ENCODE measurements at places on chromosomes 11 and 22.

- no peak for DNase-seq
Observed at GRCh38 chr11:37371346-37371970, 773.4 kb upstream of the RAG2 start.

GRCh38 chr11:87871056-87871455, 304.2 kb downstream of the RAB38 start:
- no peak for DNase-seq

DNA sequence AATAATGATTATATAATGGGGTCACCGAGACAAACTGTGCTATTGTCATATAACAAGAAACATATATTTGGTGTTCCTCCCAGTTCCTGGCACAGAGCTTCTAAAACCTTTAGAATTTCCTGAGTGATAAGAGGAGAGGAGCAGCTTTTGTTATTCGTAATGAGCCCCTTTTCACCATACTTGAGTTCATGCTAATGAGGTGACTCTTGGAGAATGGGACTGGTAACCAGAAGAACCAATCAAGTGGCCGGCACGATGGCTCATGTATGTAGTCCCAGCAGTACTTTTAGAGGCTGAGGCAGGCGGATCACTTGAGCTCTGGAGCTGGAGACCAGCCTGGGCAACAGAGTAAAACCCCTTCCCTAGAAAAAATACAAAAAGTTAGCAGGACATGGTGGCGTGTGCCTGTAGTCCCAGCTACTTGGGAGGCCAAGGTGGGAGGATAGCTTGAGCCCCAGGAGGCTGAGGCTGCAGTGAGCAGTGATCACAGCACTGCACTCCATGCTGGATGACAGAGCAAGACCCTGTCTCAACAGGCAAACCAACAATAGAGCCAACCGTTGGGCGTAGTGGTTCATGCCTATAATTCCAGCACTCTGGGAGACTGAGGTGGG, 62.7 kb upstream of the FTH1 start:
- no peak for DNase-seq

- DNase-seq, result no peak
Observed at GRCh38 chr22:30434843-30435242, 9.3 kb downstream of the MTFP1 start.

DNA sequence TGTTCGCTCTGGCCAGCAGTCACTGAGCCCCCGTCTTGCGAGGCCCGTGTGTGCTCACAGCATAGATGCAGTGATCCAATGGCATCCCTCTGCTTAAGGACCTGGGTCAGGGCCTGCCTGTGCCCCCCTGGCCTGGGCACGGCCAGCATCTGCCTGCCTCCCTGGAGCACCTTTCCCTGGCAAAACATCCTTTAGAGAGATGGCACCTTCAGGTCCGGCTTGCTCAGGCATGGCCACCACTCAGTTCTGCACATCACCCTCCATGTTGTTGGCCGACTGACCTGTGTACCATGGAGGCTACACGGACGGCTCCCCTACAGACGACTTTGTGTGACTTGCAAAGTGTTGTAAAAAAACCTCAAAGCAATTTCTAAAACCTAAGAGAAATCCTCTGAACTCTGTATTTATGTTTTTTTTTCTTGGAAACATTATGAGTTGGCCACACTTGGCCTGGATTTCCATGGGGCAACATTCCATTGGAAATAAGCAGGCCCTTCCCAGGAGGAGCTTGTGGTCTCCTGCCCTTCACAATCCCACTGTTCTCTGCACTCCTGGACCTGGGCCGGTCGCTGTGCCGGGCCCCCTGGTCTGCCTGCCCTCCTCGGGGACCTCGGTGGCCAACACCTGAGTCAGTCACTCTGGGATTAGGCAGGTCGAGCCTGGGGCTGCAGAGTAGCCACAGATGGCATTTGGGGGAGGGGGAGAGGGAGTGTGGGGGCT, 592.4 kb downstream of the TBC1D22A start:
- no peak for DNase-seq

GRCh38 chr22:28792491-28793383, 7.6 kb downstream of the XBP1 start:
- no peak for DNase-seq

DNA sequence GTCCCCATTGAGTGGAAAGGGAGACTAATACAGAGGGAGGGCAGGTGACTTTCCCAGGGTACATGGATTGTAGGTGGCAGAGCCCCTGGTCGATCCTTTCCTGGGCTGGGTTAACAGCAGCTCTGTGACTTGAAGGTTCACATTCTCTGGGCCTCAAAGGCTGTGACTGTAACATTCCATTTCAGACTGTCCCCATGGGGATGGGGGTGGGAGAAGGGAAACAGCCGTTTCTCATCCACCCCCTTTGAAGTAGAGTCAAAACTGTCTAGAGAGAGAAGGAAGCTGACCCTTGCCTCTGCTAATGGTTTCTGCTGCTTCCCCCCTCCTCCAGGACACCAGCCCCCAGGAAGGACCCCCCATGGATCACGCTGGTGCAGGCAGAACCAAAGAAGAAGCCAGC, 19.2 kb downstream of the MICALL1 start:
- DNase-seq, result no peak

GRCh38 chr11:33970984-33971466, 79.1 kb upstream of the LMO2 start:
- DNase-seq, result peak; percentile 64

DNA sequence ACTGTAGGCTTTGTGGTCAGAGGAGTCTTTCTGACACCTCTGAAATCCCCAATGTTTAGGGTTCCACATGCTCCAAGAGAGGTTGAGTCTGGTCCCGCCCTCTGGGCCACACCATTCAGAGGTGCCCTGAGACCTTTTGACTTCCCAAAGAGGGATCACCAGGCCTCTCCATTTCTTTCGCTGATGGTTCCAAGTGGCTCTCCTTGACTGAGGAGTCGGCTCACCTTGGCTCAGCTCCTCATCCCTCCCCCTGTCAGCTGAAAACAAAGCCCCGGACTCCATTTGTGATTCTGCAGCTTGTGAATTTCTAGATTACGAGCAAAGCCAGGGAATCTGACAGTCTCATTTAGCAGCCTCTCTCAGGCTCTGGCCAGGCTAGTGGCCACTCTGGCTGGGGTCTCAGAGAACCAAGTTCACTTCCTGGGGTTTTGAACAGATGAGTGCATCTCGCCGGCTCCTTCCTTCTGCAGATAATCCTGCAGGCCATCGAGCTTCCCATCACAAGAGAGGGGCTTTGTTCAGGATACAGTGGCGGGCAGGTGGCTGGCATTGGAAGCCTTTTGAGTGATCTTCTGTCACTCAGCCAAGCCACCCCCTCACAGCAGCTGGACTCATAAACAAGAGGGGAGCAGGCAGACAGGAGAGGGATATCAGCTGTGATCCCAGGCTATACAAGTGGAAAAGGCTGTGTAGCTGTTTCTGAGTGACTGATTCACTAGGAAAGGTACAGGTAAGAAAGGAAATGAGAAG, 102.9 kb downstream of the TRIM29 start:
- DNase-seq, result no peak

GRCh38 chr11:72679869-72680268, 5.6 kb upstream of the PDE2A start:
- no peak for DNase-seq

GRCh38 chr22:37443086-37443485, 15.8 kb upstream of the ELFN2 start:
- DNase-seq, result no peak

DNA sequence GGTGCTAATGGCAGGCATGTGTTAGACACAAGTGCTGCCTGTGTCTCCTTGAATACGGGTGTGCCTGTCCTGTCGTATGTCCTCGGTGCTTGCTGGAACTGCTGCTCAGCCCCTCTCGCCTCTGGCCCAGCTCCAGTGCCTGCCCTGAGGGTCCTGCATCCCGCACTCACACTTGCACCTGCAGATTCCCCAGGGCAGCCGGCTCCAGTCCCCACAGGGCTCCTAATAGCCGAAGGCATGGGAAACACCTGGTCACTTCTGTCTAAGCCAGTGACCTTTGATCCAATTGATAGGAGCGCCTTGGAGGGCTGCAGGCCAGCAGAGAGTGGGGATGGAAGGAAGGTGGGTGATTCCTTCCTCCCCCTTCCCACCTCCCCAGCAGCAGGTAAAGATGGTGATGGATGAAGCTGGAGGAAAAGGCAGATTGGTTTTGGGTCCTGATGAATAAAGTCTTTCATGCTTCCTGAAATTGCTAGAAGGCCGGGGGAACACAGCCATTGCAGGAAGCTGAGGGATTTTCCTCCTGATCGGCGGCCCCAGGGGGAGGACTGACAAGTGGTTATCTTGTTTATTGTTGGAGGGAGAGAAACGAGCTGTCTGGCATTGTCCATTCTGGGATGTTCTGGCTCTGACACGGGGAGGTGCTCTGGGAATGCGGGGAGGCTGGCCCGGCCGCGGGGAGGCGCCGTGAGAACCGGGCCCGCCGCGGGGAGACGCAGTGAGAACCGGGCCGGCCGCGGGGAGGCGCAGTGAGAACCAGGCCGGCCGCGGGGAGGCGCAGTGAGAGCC, 110.9 kb upstream of the B3GAT1 start:
- DNase-seq, result peak; percentile 38

DNA sequence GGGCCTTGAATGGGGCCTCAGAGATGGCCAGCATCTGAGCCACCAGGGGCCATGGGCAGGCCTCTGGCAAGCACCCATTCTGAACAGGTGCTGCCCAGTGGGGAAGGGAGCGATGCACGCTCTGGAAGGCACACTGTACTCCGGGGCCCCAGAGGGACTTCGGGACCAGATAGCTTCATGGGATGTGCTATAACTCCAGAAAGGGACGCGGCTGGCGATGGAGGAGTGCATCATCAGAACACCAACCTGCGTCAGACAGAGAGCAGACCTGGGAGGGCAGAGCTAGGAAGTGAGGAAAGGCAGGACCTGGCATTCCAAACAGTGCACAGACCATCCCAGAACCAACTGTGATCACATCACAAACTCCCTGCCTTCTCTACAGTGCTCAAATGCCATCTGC, 16.8 kb downstream of the DGCR2 start:
- no peak for DNase-seq

DNA sequence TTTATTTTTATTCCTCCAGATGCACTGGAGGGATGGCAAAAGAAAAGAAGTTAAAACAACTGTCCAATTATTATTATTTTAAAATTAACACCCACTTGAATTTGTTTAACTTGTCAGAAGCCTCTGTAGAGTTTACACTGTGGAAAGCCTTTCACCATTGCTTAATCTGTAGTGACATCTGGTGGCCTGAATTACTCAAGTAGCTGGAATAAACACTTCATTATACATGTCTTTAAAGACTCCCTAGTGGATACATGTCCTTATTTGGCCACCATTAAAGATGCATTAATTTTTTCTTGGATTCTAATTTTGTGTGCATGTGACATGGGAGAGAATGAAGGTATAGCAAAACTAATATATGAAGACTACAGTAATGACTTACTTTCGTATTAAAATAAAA, 1496.5 kb downstream of the FAM181B start:
- DNase-seq, result peak; percentile 25

GRCh38 chr11:11624204-11624603, 2.4 kb upstream of the GALNT18 start:
- DNase-seq, result no peak

GRCh38 chr11:67534070-67534679, 10.9 kb upstream of the CABP2 start:
- no peak for DNase-seq

GRCh38 chr11:76782531-76783293, 444 bp upstream of the TSKU start:
- DNase-seq, result peak; percentile 97

DNA sequence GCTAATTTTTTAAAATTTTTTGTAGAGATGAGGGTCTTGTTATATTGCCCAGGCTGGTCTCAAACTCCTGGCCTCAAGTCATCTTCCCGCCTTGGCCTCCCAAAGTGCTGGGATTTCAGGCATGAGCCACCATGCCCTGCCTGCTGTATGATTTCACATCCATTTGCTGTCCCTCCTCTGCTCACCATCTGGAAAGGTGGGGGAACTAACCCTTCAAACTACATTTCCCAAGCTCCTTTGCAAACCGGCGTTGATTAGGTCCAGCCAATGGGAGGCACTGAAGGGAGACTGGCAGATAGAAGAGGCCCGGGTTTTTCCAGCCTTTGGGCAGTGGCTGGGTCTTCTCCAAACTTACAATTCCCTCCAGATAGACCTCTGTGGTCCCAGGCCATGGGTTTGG, 19.3 kb downstream of the RFPL1 start:
- peak; percentile 86 for DNase-seq

- no peak for DNase-seq
Observed at GRCh38 chr11:70054004-70054403, 24.1 kb upstream of the ANO1 start.

DNA sequence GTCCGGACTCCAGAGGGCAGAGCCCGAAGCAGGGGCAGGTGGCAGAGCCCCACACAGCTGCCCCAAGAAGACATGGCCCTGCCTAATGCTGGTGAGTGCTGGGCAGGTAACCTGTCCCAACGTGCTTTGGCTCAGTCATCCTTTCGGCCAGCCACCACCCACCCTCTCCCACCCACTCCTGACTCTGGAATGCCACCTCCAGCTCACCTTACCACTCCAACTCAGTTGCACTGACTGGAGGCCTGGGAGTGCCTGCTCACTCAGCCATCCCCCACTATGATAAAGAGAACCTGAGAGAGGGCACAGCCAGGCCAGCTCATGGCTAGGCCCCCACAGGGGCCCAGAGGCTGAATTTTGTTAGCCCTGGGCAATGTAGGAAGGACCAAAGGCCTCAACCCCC, 53.8 kb upstream of the MPEG1 start:
- DNase-seq, result no peak

DNA sequence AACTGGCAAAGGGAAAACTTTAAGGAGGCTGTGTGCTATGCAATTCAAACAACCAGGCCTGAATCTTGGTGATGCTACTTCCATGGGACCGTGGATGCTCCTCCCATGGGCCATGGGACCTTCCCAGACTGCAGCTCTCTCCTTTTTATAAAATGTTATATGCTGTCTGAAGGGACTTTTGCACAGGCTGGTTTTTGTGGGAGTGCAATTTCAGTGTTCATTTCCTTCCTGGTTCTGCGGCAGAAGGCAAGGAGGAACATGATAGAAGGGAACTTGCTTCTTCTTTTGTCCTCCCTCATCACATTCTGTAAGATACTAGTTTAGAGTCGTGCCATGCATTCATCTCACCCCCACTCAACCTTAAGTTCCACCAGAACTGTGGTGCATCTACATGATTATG, 68.9 kb downstream of the C11orf58 start:
- DNase-seq, result no peak

DNA sequence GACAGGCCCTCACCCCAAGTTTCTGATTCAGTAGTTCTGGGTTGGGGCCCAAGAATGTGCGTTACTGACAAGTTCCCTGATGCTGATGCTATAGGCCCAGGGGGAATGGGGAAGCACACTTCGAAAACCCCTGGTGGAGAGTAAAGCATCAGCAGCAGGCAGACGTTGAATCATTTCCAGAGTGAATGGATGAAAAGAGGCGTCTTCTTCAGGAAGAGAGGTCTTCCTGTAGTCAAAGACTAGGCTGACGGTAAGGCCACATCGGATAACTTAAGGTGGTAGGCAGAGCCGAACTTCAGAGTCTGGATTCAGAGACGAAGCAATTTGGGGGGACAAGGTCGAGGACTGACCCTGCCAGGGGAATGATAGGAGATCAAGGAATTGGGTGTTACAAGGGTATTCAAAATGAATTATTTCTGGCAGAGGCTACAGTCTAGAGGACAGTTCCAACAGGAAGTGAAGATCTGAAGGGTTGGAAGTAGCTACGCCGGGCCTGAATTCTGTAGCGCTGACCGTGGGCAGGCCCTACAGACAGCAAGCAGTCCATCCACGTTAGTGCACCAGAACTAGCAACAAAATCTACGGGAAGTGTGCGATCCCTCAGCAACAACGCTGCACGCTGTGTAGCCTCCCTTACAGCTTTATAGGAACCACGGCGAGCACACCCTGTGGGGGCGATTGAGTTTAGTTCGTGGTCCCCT, 862 bp upstream of the CENATAC start:
- DNase-seq, result peak; percentile 22
